ENCODE measurements at places on chromosomes 12 and 14. TPM values are rescaled to one million over a fixed set of nuclear protein-coding genes. Genes with fewer than 3 reads are reported as not detected.

The COL2A1 gene
- 1.9 TPM for total RNA-seq

The GUCY2C gene
- total RNA-seq: 0.36 TPM

The FAM186B gene
- 1.9 TPM for total RNA-seq

The TRHDE gene
- 0.54 TPM for total RNA-seq

DNA sequence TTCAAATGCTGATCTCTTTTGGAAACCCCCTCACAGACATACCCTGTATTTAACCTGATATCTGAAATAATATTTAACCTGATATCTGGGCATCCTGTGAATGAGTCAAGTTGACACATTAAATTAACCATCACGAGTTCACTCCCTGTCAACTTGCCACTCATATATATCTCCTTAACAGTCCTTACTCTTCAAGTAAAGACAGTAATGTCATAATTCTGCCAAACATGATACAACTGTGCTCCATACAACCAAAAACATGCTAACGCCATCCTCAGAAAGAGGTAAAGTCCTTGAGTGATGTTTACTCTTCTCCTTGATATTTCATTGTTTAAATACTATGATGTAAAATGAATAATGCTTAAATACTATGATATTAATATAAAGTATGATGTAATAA lies 105.0 kb downstream of the PLCZ1 start:
- DNase-seq: no peak

- no peak for DNase-seq
These were observed 4.4 kb downstream of the TBX5 start for GRCh38 chr12:114401328-114402083.

GRCh38 chr12:130016986-130017385 lies 113.2 kb upstream of the TMEM132D start:
- DNase-seq: no peak

- no peak for DNase-seq
These were observed 70.3 kb upstream of the CHST11 start for GRCh38 chr12:104386461-104386860.

DNA sequence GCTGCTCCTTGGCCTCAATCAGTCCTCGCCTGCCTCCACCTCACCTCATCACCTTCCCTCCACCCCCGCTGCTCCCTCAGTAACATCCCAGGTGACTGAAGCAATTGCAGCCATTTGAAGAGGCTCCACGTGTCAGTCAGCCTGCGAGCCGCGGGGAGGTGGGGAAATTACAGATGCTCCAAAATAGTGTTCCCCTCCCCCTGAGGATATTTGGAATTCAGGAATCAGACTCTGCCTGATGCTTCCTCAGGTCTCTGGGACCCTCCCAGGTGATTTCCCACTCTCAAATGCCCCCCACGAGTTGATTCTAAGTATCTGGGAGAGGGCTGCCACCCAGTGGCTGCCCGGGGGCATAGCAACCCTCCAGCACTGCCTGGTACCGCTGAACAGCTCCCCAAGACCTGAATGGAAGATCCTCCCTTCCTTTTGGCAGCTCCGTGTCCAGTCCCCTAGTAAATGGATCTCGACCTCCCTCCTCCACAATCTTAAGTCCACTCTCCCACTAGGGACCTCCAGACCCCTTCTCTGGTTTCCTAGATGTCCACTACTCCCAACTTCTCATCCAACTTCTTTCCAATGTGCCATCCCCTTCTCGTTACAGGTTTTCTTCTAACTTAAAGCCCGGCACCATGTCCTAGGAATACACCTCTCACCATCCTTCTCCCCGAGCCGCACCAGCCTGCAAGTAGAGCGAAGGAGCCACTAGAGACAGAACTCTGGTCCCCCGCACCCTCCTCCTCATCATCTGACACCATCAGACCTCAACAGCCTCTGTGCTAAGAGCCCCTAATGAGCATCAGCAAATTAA lies 1.4 kb upstream of the ASIC1 start:
- peak; percentile 59 for DNase-seq

DNA sequence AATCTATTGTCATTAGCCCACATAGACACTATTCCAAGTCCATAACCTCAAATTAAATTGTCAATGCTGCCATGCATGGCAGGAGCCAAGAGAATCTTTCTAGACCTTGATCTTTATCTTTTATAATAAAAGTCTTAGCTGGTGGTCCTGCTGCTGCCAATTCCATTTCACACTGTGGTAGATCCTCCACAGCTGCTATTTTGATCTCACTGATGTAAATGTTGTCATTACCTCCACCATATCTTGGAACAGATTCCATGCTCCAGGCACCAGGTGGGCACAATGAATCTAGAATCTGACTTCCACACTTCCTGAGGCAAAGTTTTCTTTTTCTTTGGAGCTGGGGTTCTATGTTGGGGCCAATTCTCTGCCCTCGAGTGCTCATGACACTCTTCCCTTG lies 161.2 kb downstream of the TMTC3 start:
- no peak for DNase-seq

- DNase-seq: no peak
These were observed 14.4 kb downstream of the FERMT2 start for GRCh38 chr14:52936437-52936836.

DNA sequence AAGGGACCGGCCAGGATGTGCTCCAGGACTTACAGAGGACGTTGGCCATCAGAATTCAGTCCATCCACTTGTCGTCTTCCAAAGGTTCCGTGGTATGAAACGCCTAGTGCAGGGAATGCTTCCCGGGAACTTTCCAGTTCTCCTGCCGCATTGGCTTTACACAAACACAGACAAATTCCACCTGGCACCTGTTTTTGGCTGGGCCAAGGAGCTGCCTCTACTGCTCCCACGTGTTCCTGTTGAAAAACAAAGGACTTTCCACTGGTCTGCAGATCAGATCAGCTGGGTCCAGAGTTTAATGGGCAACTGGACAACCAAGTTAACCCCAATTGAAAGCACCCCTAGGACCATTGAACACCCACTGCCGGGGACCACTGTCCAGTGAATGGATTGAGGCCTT lies 28.0 kb upstream of the PWP1 start:
- no peak for DNase-seq

GRCh38 chr12:3342051-3342450 lies 149.0 kb upstream of the PRMT8 start:
- peak; percentile 71 for DNase-seq

- no peak for DNase-seq
These were observed 72.4 kb upstream of the SSTR1 start for GRCh38 chr14:38135106-38135867.

DNA sequence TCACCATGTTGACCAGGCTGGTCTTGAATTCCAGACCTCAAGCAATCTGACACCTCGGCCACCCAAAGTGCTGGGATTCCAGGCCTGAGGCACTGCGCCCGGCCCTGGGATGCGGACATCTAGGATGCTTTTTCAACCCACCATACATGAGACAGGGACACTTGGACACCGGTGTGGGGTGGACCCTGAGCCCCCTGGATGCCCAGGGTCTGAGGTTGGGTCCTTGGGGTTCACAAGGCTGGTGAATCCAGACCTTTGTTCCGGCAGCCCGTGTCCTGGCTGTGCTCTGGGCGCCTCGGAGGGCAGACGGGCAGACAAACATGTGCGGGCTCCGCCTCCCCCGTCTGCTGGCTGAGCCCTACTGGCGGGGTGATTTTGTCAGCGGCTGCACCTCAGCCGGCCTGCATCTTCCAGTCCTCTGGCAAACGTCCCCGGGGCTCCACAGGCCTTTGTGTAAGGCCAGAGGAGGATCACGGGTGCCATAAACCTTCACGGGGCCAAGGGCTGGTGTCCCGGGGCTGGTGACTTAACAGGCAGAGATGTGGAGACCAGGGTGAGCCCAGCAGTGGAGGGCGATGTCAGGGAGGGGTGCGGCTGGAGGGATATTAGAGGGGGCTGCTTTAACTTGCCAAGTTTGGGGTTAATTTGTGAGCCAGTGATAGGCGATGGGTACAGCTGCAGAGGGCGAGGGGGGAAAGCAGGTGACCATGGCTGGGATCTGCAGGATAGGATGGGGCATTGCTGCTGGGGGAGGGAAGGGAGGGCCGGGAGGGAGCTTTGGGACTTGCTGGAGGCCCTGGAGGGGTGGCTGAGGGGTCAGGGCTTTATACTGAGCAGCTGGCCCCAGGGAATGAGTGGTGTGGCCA lies 5.8 kb downstream of the ASPG start:
- no peak for DNase-seq

DNA sequence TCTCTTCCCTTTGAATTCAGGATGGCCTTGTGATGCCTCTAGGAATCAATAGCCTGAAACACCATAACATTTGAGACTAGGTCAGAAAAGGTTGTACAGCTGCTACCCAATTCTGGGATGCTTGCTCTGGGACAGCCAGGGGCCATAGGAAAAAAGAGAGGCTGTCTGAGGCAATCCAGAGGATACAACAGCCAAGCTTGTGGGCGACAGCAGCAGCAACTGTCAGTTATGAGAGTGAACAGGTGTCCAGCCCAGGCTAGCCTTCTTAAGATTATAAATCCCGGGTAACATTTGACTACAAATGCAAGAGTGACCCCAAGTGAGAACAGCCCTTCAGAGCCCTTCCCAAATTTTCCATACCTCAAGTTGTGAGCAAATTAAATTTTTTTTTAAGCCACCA lies 11.1 kb downstream of the DCN start:
- no peak for DNase-seq

GRCh38 chr12:104680070-104680469 lies 223.3 kb downstream of the CHST11 start:
- no peak for DNase-seq

DNA sequence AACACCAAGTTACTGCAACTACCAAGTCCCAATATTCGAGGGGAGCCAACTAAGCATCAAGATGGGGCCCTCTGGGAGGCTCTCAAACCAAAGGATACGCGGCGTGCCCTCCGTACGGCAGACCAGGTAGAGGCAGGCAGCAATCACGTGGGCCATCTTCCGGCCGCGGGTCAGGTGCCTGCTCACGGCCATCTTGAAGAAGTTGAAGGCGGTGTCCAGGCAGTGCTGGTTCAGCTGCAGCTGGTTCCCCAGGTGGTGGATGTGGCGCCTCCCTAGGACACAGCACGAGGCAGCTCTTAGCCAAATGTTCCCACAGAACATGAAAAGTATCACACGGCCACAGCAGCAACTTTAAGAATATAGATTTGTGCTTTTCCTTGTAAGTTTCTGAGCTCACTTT lies 24.3 kb downstream of the BTBD6 start:
- no peak for DNase-seq

DNA sequence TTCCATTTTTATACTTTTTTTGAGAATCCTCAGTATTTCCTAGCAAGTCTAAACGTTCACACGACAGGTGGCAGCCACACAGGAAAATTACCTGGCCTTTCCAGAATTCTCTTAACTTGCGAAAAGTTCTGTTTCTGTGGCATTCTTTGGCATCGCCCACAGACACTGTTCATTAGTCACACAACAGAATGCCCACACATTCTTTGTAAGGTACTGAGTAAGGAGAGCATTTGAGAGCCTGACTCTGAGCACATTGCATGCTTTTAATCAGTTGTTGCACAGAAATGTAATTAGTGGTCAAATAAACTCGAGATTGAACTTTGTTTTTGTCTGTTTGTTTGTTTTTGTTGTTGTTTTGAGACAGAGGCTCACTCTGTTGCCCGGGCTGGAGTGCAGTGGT lies 52.4 kb downstream of the LMNTD1 start:
- no peak for DNase-seq

GRCh38 chr14:94602722-94603121 lies 9.5 kb upstream of the SERPINA3 start:
- no peak for DNase-seq
